H9 (cell line): ENCODE measurements at places on chromosomes 1 and 21.

DNA sequence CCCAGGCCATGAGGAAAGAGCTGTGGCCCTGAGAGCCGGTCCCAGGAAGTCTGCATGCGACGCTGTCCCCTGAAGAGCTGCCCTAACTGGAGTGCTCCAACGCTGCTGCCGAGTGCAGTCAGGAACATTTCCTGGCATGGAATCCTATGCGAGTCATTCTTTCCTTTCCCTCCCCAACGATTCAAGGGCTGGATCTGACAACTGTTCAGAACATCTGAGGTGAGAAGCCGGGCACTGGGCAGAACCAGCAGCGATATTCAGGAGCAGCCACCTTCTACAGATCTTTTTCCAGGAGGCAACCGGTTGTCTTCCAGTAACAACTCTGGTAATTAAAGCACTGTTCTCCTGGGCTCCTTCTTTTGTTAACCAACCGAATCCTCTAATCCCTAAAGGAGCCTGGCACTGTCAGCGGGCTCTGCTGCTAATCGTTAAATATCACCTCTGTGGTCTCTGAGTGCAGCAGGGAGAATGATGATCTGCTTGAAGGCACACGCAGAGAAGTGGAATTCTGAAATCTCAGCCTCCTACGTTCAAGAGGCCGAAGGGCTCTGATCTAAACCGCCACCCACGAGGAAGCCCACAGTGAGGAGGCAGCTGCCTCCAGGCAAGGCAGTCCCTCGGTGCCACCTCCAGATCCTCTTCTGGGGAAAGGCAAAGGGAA is 55.8 kb downstream of the SLC45A1 start:
- no peak for DNase-seq
- no peaks in the 10 kb centered on the region for H3K27me3 ChIP-seq
- no peak overlapping the region for H3K4me3 ChIP-seq
- H3K4me1 ChIP-seq = peaks cover 18% of the 10 kb centered on the region; the same call in 1 of the 2 replicates

DNA sequence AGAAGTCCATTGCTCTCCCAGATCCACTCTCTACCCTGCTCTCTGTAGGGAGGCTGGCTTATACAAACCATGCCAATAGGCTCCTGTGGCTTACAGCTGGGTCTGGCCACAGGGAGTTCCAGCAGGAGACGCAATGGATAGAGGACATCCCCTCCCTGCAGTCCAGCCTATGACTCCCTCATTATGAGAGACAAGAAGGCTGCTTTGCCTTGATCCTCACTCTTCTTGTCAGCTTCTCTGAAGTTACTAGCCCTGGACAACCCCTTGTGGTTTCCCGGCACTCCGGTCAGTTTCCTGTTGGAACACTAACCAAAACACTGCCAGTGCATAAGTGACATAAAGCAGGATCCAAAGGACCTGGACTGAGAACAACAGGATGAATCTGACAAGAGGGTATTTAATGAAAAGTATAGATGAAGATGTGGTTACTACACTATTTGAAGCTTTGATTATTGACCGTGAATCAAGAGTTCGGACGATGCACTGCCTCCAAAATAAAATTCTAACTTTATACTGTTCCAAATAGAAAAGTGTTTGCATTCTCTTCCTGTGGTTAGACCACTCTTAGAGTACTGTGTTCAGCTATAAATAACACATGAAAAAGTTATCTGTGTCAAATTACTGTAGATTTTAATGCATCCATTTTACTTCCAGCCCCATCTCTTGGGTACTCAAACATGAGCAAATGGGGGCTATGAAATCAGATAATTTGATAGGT is 32.7 kb upstream of the ZNF326 start:
- H3K27ac ChIP-seq = no peak overlapping the region
- H3K36me3 ChIP-seq = peaks cover 2% of the 10 kb centered on the region; the same call in 1 of the 3 replicates
- no peaks in the 10 kb centered on the region for H3K27me3 ChIP-seq
- H3K4me1 ChIP-seq = no peaks in the 10 kb centered on the region

DNA sequence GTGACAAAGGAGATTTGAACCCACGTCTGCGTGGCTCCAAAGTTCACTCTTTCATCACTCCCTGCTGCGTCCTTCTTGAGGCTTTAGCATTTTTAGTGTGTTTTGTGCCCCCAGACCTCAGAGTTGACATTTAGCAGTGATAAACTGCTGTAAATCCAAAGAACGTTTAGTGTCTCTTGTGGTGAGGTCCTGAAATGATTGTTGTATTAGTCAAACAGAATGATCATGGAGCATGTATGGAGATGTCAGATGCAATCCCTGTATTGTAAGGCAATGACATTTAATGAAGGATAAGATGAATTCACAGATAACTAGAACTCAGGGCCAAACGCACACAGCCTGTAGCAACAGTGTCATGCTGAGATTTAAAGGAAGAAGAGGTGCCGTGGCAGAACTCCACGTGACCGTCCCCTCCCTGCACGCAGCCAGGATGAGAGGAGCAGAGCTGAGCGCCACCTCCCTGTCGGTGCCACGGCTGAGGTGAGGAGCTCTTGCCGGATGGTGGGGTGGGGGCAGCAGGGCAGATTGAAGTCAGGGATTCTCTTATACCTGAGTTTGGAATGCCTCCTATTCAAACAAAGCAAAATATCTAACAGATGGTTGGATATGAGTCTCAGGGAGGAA is 30.1 kb downstream of the NTPCR start:
- H3K4me3 ChIP-seq = no peak overlapping the region
- no peak overlapping the region for H3K27ac ChIP-seq
- H3K36me3 ChIP-seq = peaks cover 34% of the 10 kb centered on the region
- DNase-seq = peak; percentile 70

DNA sequence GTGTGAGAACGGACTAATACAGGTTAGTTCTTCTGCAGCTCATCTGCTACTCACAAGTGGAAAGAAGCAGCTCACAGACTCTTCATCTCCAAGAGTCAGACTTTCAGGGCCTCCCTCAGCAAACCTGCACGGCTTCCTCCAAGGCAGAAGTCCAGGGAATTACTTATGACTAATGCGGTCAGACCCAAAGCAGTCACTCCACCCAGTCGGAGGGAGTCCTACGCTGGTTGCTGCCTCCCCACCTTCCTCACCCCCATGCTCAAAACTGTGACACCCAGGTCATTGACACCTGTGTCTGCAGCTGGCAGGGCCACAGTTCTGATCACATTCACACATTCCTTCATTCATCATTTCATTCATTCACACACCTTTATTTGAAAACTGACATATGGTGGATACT is 38.4 kb upstream of the PRDM2 start:
- no peak overlapping the region for H3K4me3 ChIP-seq
- H3K36me3 ChIP-seq = peaks cover 3% of the 10 kb centered on the region; the same call in 2 of the 3 replicates
- no peaks in the 10 kb centered on the region for H3K27me3 ChIP-seq
- H3K4me1 ChIP-seq = no peaks in the 10 kb centered on the region
- H3K27ac ChIP-seq = no peak overlapping the region
- no peak for DNase-seq

DNA sequence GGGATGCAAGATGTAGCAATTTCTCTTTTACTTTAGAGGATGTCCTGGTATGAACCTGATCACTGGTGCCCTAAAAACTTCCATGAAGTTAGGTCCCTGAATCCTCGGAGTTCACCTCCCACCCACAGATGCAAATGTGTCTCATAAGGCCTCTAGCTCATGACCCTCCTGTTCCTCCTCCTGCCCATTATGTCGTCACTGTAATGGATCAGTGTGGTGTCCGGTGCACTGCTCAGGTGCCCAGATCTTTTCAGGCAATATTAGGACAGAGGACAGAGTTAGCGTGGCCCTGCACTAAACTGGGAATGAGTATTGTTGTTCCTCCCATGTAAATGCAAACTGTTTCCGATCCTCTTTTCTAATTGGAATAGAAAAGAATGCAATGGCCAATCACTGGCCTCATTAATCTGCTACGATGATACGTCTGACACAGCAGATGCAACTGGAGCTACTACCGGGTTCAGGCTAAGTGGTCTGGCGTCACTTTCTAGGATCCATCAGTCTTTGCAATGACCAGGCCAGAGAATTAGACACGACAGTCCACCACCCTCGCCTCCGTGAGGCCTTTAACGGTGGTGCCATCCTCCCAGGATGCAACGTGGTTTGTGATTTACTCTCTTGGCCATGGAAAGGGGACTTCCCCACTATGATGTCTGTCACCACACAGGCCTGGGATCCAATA is 3.4 kb upstream of the COL6A2 start:
- peaks cover 16% of the 10 kb centered on the region for H3K36me3 ChIP-seq
- no peak overlapping the region for H3K27ac ChIP-seq
- no peaks in the 10 kb centered on the region for H3K4me1 ChIP-seq

GRCh38 chr21:33948096-33948950 is 32.7 kb upstream of the ATP5PO start:
- peak overlapping the region; percentile 44 for H3K4me3 ChIP-seq
- H3K27me3 ChIP-seq = no peaks in the 10 kb centered on the region
- H3K27ac ChIP-seq = peak overlapping the region; percentile 90
- H3K4me1 ChIP-seq = peaks cover 15% of the 10 kb centered on the region; the same call in 1 of the 2 replicates
- H3K36me3 ChIP-seq = peaks cover 12% of the 10 kb centered on the region

DNA sequence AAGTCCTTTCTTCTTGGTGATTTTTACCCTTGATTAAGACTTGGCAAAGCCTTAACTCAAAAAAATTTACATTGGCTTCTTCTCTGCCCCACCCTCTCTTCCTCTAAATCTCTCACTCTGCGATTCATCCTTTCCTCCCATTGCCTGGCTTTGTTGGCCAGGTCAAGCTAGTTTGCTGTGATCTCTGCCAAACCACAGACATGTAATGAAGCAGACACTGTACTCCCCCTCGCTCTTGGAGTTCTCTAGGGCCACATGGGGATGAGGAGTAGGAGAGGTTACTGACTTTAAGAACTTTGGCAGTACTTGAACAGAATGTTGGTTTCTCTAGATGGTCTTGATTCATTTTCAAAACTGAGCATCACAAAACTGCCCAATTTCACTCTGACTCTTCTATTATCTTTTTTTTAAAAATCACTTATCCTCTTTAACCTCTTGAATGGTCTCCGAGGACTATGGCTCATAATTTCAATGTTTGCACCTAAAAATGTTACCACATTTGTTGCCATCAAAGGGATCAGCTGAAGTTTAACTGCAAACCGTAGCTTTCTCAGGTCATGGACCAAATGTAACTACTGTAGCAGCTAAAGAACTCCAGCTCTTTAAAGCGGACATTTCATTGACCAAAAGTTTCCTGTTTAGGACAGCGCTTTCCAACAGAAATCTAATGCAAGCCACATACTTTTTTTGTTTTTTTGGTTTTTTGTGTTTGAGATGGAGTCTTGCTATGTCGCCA is 62.7 kb upstream of the IPO9 start:
- no peaks in the 10 kb centered on the region for H3K27me3 ChIP-seq
- no peaks in the 10 kb centered on the region for H3K4me1 ChIP-seq
- H3K36me3 ChIP-seq = peaks cover 14% of the 10 kb centered on the region
- H3K27ac ChIP-seq = no peak overlapping the region
- no peak for DNase-seq
- H3K4me3 ChIP-seq = no peak overlapping the region

DNA sequence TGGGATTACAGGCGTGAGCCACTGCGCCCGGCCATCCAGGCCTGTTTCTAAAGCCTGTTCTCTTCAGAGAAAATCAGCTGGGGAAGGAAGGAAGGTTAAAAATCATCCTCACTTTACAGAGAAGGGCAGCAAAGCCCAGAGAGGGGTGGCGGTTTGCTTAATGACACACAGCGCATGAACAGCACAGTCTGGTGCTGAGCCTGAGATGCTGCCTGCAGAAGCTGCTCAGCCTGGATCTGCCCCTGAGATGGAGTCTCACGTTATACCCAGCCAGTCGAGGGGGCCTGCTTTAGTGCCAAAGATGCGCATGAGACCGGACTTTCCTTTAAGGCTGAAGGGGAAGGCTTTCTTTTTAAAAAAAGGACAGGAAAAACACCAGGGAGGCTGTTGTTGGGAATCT is 21.3 kb downstream of the HTR6 start:
- DNase-seq = no peak
- H3K4me3 ChIP-seq = no peak overlapping the region
- no peak overlapping the region for H3K27ac ChIP-seq
- no peaks in the 10 kb centered on the region; the same call in 1 of the 2 replicates for H3K4me1 ChIP-seq

DNA sequence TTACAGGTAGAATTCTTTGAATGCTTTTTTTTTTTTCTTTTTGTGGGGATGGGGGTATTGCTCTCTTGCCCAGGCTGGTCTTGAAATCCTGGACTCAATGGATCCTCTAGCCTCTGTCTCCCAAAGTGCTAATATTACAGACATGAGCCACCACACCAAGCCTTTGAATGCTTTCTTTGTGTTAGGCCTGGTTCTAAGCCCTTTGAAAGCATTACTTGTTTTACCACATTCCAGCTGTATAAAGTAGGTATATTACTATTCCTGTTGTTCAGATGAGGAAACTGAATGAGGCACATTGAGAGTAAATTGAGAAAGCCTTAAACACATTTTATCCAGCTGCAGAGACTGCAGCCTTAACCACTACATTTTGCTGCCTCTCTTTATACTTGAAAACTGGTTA is 841.8 kb upstream of the ADGRL4 start:
- no peaks in the 10 kb centered on the region for H3K36me3 ChIP-seq
- H3K27me3 ChIP-seq = no peaks in the 10 kb centered on the region
- 0 out of 2 replicates have a peak, but pooled peaks cover 2% of the 10 kb centered on the region for H3K4me1 ChIP-seq
- no peak overlapping the region for H3K27ac ChIP-seq
- H3K4me3 ChIP-seq = no peak overlapping the region

DNA sequence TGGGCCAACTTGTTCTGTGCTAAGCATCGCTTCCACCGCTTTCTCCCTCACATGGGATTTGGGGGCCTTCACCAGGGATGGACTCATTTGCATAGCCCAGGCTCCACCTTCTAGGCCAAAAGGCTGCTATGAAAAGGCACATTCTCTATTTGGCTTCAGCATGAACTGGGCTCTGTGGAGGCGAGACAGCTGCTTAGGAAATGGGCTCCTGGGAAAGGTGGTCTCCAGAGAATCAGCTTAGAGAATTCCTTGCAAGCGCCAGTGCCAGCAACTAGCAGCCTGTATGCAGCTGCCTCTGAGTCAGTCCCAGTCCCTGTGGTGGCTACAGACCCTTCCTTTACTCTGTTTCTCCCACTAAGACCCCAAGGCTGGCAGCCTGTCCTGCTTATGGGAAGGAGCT is 214.5 kb downstream of the HIVEP3 start:
- DNase-seq = no peak
- H3K4me3 ChIP-seq = no peak overlapping the region
- H3K27ac ChIP-seq = no peak overlapping the region
- no peaks in the 10 kb centered on the region for H3K4me1 ChIP-seq
- H3K36me3 ChIP-seq = no peaks in the 10 kb centered on the region

- H3K36me3 ChIP-seq = peaks cover 19% of the 10 kb centered on the region
- no peaks in the 10 kb centered on the region for H3K27me3 ChIP-seq
- H3K27ac ChIP-seq = no peak overlapping the region
Observed at GRCh38 chr1:179143322-179143721, 61.5 kb downstream of the TOR3A start.

GRCh38 chr1:188941986-188942385 is 1535.7 kb downstream of the BRINP3 start:
- 0 out of 2 replicates have a peak, but pooled peaks cover 1% of the 10 kb centered on the region for H3K4me1 ChIP-seq
- no peaks in the 10 kb centered on the region for H3K36me3 ChIP-seq
- H3K27me3 ChIP-seq = no peaks in the 10 kb centered on the region

DNA sequence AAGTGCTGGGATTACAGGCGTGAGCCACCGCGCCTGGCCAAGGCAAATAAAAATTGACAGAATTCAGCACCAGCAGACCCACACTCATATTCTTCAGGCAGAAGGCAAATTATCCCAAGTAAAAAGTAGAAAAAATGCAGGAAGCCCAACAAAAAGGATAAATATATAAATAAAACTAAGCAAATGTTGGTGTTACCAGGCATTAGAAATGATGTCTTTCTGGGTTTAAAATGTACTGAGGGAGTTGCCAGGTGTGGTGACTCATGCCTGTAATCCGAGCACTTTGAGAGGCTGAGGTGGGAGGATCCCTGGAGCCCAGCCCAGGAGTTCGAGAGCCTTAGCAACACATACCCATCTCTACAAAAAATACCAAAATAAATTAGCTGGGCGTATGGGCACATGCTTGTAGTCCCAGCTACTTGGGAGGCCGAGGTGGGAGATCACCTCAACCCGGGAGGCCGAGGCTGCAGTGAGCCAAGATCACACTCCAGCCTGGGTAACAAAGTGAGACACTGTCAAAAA is 6.3 kb downstream of the INTS11 start:
- no peaks in the 10 kb centered on the region; the same call in 1 of the 2 replicates for H3K4me1 ChIP-seq
- H3K27me3 ChIP-seq = no peaks in the 10 kb centered on the region
- no peak for DNase-seq
- peaks cover 64% of the 10 kb centered on the region for H3K36me3 ChIP-seq
- H3K4me3 ChIP-seq = no peak overlapping the region
